Renal cortical epithelial cell (primary cell): ENCODE measurements at places on chromosomes 13 and 19.

- no peak for DNase-seq
These were observed 162.1 kb upstream of the TMTC4 start for GRCh38 chr13:100836711-100837110.

- peak; percentile 53 for DNase-seq
These were observed 799 bp downstream of the PVR start for GRCh38 chr19:44644402-44645016.

- no peak for DNase-seq
These were observed 227.4 kb downstream of the TEX29 start for GRCh38 chr13:111547726-111548273.

- DNase-seq: peak; percentile 50
These were observed 5.3 kb upstream of the GPR4 start for GRCh38 chr19:45607071-45608029.

DNA sequence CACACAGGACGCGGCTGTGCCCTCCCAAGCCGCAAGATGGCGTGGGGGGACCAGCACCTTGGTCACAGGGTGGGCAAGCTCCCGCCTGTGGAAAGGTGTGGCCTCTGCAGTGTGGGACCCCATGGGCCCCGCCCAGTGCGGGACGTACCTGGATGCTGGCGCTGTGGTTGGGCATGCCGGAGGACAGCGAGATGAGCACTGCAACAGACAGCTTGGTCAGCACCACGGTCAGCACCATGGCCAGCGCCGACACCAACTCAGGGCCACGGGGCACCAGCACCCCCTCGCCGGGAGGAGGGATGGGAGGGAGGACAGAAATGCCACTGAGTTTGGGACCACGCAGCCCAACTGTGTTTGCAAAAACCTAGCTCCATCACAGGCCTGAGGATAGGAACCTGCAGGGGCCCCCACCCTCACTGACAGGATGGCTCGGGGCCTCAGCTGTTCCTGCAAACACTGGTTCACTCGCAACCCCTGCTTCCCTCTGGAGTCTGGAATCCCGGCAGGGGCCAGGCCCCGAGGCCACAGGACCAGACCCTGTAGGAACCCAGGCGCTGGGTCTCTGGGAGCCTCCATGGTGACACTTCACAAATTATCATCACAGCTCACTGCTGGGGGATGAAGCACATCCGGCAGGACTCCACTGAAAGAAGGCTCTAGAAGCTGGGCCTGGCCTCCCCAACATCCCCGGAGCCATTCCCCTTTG, 27.1 kb downstream of the IZUMO4 start:
- no peak for DNase-seq
